ENCODE measurements at places on chromosomes 3 and 15.

DNA sequence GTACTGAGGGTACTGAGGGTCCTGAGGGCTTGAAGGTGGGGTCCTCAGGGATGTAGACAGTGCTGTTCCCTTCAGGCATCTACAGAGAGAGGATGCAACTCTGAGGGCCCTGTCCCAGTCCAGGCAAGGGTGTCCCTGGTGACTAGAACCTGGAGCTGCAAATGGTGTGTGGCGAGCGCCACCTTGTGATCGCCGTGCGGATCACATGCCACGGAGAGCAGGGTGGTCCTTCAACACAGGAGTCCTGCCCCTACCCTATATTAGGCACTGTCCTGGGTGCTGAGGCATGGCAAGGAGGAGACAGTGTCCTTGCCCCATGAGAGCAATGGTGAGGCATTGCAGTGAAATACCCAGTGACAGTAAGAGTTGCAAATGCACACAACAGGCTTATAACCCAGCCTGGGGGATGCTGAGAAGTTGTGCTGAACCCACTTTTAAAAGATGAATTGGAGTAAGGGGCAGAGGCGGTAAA lies 23.6 kb downstream of the RHCG start:
- DNase-seq, result no peak
- H3K4me3 ChIP-seq, result no peak overlapping the region
- no peaks in the 10 kb centered on the region for H3K36me3 ChIP-seq
- H3K4me1 ChIP-seq, result peaks cover 4% of the 10 kb centered on the region
- no peak overlapping the region for H3K27ac ChIP-seq
- peaks cover 62% of the 10 kb centered on the region for H3K27me3 ChIP-seq

DNA sequence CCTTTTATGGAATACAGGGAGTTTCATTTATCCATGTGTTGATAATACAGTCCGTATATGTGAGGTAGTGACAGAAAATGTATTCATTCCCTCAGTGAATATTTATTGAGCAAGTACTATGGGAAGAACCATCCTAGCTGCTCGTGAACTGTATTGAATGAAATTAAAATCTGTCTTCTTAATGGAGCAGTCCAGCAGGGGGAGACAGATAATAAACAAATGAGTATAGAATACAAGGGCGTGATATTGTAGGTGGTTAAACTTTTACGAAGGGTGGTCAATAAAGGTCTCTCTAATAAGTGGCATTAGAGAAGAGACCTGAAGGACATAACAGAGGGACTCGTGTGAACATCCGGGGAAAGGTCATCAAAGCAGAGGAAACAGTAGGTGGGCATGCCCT lies 62.7 kb upstream of the OSTN start:
- H3K27me3 ChIP-seq, result no peaks in the 10 kb centered on the region
- H3K4me1 ChIP-seq, result peaks cover under 1% of the 10 kb centered on the region
- DNase-seq, result no peak

DNA sequence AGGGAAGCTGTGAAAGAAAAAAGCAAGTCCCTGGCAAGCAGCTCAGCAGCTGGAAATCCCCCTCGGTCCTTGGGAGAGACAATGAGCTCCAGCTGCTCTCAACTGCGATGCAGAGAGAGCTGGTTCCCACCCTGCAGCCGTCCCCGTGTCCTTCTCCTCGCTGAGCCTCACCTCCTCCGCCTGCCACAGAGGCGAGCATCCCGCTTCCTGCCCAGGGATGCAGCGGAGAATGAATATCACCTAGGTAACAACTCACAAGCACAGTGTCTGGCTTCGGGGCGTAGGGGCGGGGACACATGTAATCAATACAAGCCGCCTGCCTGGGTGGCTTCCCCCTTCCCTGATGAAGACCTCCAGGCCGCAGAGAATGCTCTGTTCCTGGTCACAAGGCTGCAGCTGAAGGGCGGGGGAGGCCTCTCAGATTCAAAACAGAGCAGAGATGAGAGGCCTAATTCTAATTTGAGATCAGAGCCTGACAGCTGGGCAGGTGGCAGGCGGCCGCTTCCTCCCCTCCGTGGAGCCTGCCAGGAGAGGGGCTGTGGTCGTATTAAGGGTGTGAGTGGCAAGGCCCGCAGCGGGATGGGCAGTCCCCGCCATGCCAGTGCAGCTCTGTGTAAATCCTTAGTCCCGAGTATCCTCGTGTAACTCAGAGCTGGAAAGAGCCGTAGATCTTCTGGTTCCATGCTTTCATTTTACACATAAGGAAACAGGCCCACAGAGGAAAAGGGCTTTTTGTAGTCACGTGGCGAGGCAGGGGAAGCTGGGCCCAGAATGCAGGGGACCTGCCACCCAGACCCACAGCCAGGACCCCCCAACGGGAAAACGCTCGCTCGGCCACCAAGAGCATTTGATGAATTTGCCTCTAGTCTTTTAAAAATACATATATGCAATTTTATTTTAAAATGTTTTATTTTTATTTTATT lies 24.3 kb downstream of the ZDHHC19 start:
- H3K36me3 ChIP-seq, result no peaks in the 10 kb centered on the region
- no peaks in the 10 kb centered on the region for H3K27me3 ChIP-seq

DNA sequence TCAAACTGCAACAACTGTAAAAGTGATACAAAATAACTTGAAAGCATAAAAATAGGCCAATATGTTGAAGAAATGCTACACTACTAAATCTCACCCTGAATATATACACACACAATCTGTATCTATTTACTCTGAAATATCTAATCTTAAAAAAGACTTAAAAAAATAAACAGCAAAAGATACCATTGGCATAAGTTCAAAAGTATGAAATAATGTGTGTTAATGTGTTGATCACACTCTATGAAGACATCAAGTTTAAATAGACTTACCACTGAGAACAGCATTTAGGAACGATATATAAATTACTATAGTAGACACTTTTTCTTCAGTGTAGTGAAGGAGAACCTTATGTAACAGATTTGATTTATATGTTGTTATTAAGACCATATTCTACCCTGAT lies 14.1 kb upstream of the SATB1 start:
- no peaks in the 10 kb centered on the region for H3K36me3 ChIP-seq
- DNase-seq, result no peak
- H3K4me1 ChIP-seq, result peaks cover 8% of the 10 kb centered on the region
- no peak overlapping the region for H3K4me3 ChIP-seq

- H3K36me3 ChIP-seq, result no peaks in the 10 kb centered on the region
- H3K4me3 ChIP-seq, result no peak overlapping the region
- no peak for DNase-seq
- peaks cover 8% of the 10 kb centered on the region for H3K4me1 ChIP-seq
These were observed 226.1 kb upstream of the UBE2E2 start for GRCh38 chr3:22977042-22977441.

- peak overlapping the region; percentile 75 for H3K27ac ChIP-seq
- H3K36me3 ChIP-seq, result peaks cover 2% of the 10 kb centered on the region
These were observed 17.5 kb downstream of the RGMA start for GRCh38 chr15:93071469-93071936.

DNA sequence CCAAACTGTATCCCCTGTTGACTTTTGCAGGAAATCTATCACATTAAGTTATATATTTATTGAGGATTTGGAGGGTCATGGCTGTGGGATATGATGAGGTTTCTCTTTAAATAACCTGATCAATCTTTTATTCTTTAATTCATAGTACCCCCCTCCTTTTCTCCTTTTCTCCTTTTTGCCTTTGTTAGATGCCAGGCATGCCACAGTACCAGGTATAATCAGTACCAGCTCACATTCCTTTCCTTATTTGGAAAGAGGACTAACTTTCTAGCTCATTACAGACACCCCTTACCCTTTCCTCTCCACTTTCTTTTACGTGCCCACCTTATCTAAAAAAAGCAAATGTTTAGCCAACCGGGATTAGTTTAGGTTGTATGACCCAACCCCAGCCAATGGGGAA lies 326.4 kb upstream of the NAALADL2 start:
- H3K36me3 ChIP-seq, result no peaks in the 10 kb centered on the region
- no peak overlapping the region for H3K27ac ChIP-seq
- DNase-seq, result no peak
- peaks cover 10% of the 10 kb centered on the region for H3K4me1 ChIP-seq
- H3K27me3 ChIP-seq, result no peaks in the 10 kb centered on the region

GRCh38 chr3:28682121-28682520 lies 333.5 kb upstream of the AZI2 start:
- DNase-seq, result no peak
- no peak overlapping the region for H3K27ac ChIP-seq
- no peaks in the 10 kb centered on the region for H3K4me1 ChIP-seq
- H3K27me3 ChIP-seq, result peaks cover 19% of the 10 kb centered on the region

All from chondrocyte (in vitro differentiated cells).